ENCODE measurements at places on chromosomes 12 and 14.

DNA sequence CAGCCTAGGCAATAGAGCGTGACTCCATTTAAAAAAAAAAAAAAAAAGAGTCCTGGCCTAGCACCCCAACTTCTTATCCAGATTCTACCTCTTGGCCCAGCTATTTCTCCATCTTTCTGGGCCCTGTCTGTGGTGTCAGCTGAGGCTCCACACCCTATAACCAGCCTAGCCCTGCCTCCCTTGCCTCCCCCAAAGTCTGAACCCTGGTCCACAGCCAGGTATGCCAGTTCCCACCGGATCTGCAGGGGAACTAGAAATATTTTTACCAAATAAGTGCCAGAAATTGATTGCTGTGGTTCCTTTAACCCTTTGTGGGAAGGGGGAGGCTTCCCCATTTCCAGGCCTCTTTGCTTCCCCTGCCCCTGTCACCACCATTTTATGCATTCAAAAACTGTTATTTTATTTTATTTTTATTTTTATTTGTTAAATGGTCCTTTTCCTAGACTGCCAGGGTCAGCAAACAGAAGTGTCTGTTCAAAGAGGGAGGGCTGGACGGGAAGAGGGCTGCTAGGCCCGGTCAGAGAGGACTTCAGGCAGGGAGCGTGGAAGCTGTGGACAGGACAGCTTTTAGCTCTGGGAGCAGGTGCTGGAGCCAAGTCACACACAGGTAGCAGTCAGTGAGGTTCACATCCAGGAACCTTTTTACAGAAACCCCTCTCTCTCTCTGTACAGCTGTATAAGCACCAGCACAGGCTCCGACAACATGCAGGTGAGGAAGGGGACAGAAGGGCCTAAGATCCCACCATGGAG is 23.2 kb downstream of the TTC9 start:
- no peak for DNase-seq

DNA sequence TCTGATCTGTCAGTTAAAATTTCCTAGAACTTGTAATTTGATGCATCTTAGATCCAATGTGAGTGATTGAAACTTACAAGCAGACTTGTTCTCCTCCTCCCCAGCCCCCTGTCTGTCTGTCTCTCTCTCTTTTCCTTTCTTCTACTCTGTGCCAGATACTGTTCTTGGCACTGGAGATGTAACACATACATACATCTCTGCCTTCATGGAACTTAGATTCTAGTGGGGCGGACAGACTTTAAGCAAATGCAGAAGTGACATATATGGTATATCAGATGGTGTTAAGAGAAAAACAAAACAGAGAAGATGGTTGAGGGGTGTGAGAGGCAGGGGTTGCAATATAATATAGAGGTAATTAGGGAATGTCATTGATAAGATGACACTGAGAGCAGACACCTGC is 6.6 kb downstream of the CHST11 start:
- no peak for DNase-seq

DNA sequence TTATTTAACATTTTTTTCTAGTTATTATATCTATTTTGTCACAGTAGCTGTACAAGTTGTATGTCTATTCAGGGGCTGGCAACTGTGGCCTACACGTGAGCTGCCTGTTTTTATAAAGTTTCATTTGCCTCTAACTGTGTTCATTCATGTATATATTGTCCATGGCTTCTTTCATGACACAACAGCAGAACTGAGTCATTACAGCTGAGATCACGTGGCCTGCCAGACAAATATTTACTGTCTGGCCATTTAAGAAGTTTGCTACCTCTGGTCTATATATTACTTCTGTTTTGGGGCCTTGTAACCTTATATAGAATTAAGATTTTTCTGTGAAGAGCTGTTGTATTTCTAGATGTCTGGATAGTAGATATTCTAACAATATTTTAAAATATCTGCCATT is 37.9 kb downstream of the KIAA0586 start:
- peak; percentile 19 for DNase-seq

DNA sequence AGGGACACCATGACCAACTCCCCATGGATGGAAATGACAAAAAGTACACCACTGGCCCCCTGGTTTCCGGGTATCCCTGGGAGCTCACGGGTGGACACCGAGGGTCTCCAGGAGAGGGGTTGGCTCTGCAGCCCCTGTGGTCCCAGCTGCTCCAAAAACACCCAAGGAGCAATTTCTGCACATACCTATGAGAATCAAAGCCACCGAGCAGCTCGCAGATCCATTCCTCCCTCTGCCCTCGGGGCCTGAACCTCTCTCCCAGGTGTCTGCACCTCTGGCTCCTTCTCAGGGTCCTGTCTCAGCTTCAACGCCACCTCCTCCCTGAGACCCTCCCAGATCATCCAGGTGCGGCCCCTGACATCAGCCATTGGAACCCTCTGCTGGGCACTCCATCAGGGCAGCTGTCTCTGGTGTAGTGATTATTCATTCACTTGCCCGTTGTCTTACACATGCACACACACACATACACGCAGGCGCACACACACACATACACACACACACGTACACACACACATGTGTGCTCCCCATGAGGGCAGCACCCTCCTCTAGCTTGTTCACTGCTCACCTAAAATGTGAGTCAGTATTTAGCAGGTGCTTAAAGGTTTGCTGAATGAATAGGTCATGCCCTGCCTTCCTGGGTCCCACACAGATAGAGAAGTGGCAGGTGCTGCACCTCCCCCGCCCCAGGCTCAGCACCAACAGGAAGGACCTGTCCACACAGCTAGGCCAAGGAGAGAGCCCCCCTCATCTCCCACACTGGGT is 5.9 kb downstream of the RIMBP2 start:
- no peak for DNase-seq

GRCh38 chr12:607541-608001 is 55.7 kb downstream of the NINJ2 start:
- DNase-seq: no peak

DNA sequence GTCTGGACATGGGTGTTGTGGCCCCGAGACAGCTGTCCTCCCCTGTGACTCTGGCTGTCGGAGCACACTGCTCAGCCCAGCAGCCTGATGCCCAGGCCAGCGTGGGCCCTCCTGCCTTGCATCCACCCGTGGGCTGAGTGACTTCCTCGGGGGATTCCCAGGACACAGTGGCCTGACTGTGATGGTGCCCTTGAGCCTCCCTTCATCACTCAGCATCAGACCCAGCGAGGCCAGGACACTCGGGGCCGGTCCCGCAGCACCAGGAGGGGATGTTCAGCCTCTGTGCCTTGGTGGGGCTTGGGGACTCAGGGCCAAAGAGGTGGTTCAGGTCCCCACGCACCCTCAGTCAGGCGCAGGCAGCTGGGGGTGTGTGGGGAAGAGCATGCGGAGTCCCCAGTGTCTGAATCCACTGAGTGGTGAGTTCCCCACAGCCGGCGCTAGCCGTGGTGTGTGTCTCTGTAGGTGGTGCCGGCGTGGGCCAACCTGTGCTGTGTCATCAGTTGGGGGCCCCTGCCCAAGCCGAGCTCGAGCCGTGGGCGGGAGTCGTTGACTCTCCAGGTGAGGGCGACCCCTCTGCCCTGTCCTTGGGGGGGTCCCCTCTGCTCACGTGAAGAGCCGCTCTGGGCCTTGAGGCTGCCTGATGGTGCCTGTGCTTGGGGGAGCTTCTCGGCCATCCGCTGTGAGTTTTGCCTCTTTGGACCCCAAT is 185.8 kb downstream of the ADGRD1 start:
- DNase-seq: no peak

DNA sequence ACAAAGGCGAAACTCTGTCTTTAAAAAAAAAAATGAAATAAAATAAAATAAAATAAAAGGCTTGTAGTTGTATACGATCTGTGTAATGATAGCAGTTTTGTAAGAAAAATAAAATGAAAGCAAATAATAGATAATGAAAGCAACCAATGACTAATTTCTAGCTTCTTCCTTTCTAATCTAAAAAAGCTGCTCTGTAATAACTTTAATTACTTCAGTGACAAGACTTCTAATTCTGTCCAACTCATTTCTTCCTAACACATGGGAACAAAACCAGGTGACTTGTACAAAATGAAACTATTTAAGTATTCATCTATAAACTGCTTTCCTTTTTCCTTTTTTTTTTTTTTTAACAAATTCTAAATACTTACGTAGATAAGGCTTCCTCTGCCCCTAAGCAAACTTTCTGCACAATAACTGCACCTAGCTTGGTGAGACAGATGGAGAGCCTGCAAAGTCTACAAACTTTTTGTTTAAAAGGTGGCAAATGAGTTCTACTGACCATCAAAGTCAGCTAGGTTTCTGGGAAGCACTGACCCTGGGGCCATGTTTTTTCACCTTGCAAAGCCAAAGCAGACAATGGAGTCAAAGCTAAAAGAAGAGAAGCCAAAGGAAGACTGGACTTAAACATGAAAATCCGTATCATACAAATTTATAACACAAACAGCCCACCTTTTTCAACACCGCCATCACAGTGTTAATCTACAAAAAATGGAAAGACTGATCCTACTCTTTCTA is 28.2 kb downstream of the DENND5B start:
- no peak for DNase-seq

DNA sequence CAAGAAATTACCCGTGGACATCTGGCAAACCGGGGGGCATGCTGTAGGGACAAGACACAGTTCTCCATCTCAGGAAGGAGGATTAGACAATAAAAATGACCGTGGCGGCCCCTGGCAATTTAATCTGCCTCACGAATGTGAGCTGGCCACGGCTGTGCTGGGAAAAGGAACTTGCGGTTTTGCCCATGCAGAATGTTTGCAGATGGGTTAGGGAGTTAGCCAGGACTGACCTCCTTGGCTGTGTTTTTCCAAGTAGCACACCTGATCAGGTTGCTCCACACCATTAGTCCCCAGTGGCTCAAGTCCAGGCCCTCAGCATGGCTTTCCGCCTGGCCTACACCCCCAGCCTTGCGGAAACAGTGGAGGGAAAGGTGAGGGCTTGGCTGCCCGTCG is 20.8 kb downstream of the TPCN1 start:
- DNase-seq: no peak

DNA sequence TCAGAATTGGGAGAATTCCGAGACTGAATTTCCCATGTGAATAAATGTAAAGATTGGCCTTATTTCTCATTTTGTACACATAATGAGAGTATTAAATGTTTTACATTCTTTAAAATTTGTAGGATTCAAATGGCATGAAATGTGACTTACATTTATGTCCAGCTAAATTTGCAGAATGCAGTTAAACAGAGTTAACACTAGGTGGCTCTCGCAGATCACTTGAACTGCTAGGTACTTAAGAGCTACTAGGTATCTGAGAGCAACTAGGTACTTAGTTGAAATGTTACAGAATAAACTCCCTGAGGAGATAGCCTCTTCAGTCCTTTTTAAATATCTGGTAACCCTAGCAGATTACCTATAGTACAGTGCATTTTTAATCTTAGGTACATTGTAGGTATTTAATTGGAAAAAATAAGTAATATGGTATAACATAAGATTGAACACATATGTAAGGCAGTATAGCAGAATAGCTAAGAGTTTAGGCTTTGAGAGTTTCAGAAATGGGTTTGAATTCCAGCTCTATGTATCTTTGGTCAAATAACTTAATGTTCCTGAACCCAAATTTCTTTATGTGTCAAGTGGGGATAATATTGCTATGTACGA is 73.8 kb downstream of the KIAA0586 start:
- peak; percentile 85 for DNase-seq

GRCh38 chr12:51937926-51938325 is 13.6 kb upstream of the ACVR1B start:
- no peak for DNase-seq

GRCh38 chr14:105123981-105124765 is 44.4 kb downstream of the JAG2 start:
- peak; percentile 4 for DNase-seq

- no peak for DNase-seq
These were observed 63.4 kb downstream of the ANO2 start for GRCh38 chr12:5881666-5882065.

DNA sequence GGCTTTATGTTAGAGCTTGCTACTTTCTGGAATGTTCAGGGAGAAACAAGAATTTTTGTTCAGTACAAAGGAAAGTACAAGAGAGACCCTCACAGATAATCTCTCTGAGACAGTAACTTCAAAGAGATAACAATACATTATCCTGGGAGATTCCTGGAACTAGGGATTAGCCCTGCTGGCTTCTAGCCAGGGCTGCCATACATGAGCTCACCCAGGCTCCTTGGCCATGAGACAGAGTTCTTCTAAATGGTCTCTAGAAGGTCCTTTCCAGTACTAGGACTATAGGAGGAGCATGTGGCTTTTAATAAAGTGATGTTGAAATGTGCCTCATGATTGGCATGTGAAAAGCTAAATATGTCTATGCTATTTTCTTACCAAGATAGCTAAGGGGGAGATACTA is 342.5 kb downstream of the EMP1 start:
- DNase-seq: no peak

DNA sequence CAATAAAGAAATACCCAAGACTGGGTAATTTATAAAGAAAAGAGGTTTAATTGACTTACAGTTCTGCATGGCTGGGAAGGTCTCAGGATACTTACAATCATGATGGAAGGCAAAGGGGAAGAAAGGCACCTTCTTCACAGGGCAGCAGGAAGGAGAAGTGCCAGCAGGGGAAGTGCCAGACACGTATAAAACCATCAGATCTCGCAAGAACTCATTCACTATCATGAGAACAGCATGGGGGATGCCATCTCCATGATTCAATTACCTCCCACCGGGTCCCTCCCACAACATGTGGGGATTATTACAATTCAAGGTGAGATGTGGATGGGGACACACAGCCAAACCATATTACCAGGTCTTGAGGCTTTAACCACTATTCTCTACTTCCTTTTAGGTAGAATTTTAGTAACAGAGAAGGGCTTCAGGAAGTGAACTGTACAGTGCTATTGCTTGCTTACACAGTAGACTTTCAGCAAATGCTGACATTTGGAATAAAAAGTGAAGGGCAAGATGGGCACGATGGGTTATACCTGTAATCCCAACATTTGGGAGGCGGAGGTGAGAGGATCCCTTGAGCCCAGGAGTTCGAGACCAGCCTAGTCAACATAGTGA is 40.8 kb upstream of the OR4E1 start:
- no peak for DNase-seq

DNA sequence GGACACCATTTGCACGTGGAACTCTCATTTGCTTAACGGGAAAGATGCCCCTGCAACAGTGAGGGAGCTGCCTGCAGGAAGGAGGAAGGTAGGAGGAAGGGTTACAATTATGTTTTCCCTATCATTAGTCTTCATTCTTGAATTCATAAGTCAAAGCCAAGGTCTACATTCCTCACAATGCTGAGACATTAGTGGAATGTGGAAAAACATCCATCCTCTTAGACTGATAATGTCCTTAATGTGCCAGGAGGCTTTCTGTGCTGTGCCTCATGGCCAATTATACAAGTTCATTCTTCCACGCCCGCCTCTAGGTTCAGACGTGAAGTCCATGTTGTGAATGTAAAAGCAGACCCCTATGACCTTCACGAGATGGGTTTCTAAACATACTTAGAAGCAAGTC is 1212.4 kb upstream of the TMEM132C start:
- peak; percentile 51 for DNase-seq

GRCh38 chr14:100287202-100287997 is 18.8 kb downstream of the SLC25A29 start:
- DNase-seq: no peak

- peak; percentile 90 for DNase-seq
These were observed 140.5 kb downstream of the PRKCH start for GRCh38 chr14:61461808-61462275.

DNA sequence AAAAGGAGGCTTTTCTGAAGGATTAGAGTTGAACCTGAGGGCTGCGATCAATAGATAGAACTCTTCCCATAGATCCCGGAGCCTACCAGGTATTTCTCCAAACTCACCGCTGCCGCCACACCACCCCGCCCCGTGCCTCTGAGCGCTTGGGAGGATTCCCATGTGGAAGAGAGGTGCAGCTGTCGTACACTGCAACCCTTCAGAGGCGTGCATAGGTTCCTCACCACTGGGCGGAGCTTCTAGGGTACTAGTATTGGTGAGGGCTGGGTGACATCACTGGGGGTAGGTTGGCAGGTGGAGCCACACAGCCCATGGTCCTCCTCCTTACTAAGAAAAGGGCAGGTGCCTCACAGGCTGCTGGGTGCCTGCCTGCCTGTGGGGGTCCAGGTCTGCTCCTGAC is 127.0 kb downstream of the TSPAN9 start:
- DNase-seq: no peak
